ENCODE measurements at places on chromosomes 5 and 9.

DNA sequence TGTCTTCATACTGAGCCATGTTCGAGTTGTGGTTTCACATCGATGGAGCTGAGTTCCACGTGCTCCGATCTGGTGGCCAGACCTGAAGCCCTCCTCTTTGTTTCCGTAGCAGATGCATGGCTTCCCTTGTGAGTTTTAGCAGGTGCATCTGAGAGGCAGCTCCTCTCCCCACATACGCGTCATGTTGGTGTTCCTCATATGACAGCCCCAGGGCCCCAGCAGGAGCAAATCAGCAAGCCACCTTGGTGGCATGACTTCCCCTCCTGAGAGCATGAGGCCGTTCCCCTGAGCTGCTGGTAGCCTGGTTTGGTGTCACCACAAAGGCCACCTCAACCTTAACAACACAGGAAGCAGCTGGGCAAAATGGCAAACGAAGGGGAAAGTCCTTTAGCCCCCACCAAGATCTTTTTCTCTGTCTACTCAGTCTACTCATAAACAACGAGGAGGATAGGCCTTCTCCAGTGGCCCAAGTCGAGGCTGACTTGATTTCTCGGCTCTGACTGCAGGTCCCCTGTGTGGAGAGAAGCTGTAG lies 5.9 kb downstream of the CYFIP2 start:
- DNase-seq = no peak

GRCh38 chr5:147732291-147732883 lies 50.1 kb downstream of the JAKMIP2 start:
- no peak for DNase-seq

- DNase-seq = no peak
Measured at GRCh38 chr5:91532281-91532680, 149.2 kb upstream of the ARRDC3 start.

- no peak for DNase-seq
Measured at GRCh38 chr5:40093550-40093949, 586.2 kb upstream of the PTGER4 start.

- peak; percentile 31 for DNase-seq
Measured at GRCh38 chr9:104868687-104869404, 59.1 kb downstream of the ABCA1 start.

DNA sequence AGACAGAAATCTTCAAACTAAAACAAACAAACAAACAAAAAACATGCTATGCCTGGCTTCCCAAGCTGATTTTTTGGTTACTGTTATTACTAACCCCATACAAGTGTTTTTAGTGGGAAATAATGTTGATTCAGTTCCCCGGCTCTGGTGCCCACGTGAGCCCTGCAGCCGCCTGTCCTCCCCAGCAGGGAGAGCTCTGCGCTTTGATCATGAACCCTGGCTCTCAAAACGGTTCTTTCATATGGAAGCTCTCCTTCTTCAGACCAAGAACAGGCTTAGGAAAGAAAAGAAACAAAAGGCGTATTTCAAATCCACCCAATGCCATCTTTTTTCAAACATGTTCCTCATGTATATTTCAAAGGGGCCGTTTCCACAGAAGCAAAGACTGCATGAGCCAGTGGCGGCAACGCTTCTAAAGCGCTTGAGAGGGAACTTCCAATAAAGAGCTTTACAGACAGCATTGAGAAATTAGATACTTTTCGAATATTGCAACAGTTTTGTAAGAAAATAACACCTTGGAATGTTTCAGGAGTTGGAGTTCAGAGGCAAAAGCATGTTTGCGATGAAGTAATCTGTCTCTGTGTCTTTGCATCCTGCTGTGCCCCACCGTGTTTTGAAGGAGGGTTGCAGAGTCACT lies 74.8 kb downstream of the ICE1 start:
- DNase-seq = peak; percentile 24

GRCh38 chr5:7078901-7079300 lies 317.0 kb upstream of the ADCY2 start:
- peak; percentile 20 for DNase-seq

GRCh38 chr5:167247816-167248215 lies 1043.6 kb upstream of the WWC1 start:
- no peak for DNase-seq

DNA sequence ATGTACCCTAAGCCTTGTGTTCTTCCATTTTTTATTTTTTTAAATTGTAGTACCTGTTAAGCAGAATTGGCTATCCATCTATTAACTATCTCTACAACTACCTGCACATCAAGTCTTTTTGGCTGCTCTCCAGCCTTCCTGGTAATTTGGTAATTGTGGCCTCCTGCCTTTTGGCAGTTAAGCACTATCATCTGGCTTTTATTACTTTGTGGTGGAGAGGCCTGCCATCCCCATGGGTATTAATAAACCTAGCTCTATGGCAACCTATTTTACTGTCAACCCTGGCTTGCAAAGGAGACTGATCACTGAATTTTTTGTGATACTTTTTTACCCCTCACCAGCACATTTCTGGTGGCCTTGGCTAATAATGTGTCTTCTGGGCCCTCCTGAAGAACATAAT lies 20.5 kb downstream of the SELENOP start:
- DNase-seq = no peak

DNA sequence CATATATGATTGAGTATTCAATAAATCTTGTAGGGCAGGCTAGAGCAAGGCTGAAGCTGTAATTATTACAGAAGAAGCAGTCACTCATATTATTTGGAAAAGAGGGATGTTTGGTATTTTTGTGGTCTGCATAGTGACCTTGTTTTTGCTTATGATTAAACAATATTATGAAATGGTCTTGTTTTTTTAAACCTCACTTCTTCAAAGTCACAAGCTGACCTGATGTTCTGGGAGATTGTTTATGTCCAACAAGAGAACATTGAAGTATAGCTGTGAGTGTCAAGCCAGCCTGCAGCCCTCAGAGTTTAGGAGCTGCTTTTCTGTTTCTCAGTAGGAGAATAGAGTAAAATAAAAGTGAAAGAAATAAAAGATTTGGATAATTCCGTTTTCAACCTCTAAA lies 342.2 kb downstream of the LRRC70 start:
- DNase-seq = no peak

- DNase-seq = no peak
Measured at GRCh38 chr5:113612060-113612496, 98.6 kb downstream of the YTHDC2 start.

DNA sequence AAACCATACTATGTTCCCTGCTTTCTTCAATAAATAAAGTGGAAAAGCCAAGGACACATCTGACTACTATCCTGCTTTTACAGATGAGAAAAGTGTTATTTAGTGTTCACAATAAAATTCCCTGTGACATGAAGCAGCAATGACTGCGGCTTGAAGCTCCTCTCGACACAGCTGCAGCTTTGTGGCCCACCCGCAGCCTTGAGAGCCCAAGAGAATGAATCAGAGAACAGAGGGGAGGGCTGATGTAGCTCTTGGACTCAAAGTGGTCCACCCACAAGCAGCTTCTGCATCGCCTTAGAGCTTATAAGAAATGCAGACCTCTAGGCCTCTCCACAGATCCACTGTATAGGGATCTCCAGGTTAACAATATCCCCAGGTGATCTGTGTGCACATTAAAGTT lies 181.3 kb upstream of the GNA14 start:
- DNase-seq = no peak

GRCh38 chr9:112556497-112557442 lies 70.1 kb downstream of the KIAA1958 start:
- DNase-seq = no peak

DNA sequence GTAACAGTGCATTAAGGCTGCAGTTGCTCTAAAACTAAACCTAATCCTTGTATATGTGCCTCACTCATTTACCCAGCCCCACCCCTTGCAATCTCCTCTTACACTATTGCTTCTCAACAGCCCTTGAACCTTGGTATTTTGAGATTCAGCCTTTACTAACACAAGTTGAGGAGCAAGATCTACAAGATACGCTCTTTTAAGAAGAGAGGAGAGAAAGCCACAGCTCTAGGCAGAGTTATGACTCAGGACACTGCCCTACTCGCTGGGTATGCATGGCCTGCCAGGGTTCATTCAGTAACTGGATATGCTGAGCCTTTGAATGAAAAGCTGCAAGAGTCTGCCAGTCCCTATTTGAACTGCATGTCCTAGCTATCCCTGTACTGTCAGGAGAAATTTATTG lies 219.5 kb downstream of the PCSK5 start:
- no peak for DNase-seq

DNA sequence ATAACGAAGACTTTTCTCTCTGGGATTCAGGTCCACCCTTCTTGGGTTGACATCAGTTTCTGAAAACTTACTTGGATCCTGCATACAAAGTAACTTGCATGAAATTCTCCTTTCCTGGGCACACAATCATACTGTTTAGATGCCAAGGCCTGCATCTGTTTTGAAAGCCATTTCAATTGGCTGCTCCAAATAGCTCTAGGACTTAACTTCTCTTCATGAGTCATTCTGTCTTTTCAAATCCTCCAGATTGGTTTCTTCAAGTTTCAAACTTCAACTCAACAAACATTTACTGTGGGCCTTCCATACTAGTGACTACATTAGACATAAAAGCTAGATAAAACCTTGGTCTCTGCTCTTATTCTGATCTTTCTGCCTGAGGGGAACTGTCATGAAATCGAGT lies 54.8 kb upstream of the HMHB1 start:
- DNase-seq = no peak
